Tibial nerve (tissue), 4 donors: ENCODE measurements at places on chromosomes 6 and 20. TPM values are rescaled to one million over a fixed set of nuclear protein-coding genes. Genes with fewer than 3 reads are reported as not detected.

The BPIFB3 gene
- not detected for total RNA-seq

The DCDC2 gene
- total RNA-seq = not detected

The MAFB gene
- 93.6 TPM for total RNA-seq

The SMLR1 gene
- total RNA-seq = not detected

The ALDH8A1 gene
- total RNA-seq = 0.90 TPM

The XPO5 gene
- total RNA-seq = 36.3 TPM

The CPNE5 gene
- total RNA-seq = 3.0 TPM

The ACTL10 gene
- 3.8 TPM for total RNA-seq

The GPR6 gene
- total RNA-seq = not detected

The SYNE1 gene
- 163 TPM for total RNA-seq

The BPI gene
- not detected for total RNA-seq

The BMP2 gene
- total RNA-seq = 24.5 TPM

The PI16 gene
- total RNA-seq = 17.4 TPM

The GRM4 gene
- not detected for total RNA-seq

The HS3ST5 gene
- total RNA-seq = 0.42 TPM

The SEL1L2 gene
- total RNA-seq = not detected

The ADGRF4 gene
- total RNA-seq = not detected

The FOXC1 gene
- 53.7 TPM for total RNA-seq

The SUMO4 gene
- total RNA-seq = 6.6 TPM

The NTSR1 gene
- total RNA-seq = not detected

The TBX18 gene
- 50.2 TPM for total RNA-seq

The TSBP1 gene
- not detected for total RNA-seq

The HMGA1 gene
- 7.5 TPM for total RNA-seq

The OXT gene
- total RNA-seq = not detected

The OGFRL1 gene
- total RNA-seq = 130 TPM

The MTHFD1L gene
- total RNA-seq = 14.6 TPM

The TGM6 gene
- total RNA-seq = not detected

The ADGRF1 gene
- total RNA-seq = not detected

The FNDC1 gene
- total RNA-seq = 4.6 TPM

The PPP1R18 gene
- 34.3 TPM for total RNA-seq

The LTB gene
- not detected for total RNA-seq

The CAPN11 gene
- 0.21 TPM for total RNA-seq

The BNIP5 gene
- total RNA-seq = not detected

The BPIFB4 gene
- total RNA-seq = not detected

The OOEP gene
- not detected for total RNA-seq

The CRYBG1 gene
- 7.3 TPM for total RNA-seq

The DEF6 gene
- total RNA-seq = 21.9 TPM

The CFB gene
- total RNA-seq = 66.5 TPM

The SMPDL3A gene
- 9.8 TPM for total RNA-seq

The EYA4 gene
- 1.1 TPM for total RNA-seq

The GDAP1L1 gene
- not detected for total RNA-seq

The TSPO2 gene
- total RNA-seq = not detected

The GABRR1 gene
- total RNA-seq = not detected

The PNPLA1 gene
- not detected for total RNA-seq

The HTR1E gene
- not detected for total RNA-seq

The HLA-DOA gene
- 9.8 TPM for total RNA-seq

The ENPP1 gene
- 22.8 TPM for total RNA-seq

The MTFR2 gene
- total RNA-seq = not detected

The TRIM26 gene
- 26.9 TPM for total RNA-seq

The PRR18 gene
- total RNA-seq = not detected

The GPLD1 gene
- 2.7 TPM for total RNA-seq
